ENCODE measurements at places on chromosomes 16 and 17.

DNA sequence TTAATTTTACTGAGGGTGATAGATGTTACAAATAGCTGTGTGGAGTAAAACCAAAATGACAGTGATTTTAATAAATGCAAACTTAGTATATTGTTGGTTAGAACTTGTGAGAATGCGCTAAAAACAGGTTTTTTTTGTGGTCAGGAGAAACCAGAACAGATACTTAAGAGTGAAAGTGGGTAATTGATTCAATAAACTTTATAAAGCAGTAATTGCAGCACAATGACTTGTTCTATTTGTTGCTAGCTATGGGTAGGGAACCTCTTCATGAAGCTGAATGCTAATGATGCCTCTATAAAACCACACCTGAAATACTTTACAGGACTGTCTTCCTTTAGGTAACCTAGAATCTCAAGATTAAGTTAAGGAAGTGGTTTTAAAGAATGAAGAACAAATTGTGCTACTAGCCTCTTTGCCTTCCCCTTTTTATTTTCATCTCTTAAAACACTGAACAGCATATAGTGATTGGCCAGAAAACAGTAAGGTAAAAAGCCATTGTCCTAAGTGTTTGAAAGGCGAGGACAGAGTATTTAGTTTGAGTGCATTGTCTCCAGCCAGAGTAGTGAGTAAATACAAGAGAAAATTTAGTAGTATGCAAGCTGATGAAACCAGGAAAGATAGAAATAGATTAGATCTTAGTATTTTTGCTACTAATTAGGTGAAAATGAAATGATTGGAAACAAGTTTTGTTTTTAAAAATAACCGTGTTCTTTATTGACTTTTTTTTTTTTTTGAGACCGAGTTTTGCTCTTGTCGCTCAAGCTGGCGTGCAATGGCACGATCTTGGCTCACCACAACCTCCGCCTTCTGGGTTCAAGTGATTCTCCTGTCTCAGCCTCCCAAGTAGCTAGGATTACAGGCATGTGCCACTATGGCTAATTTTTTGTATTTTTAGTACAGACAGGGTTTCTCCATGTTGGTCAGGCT, 6.0 kb downstream of the GGNBP2 start:
- no peak for DNase-seq

- DNase-seq = no peak
Measured at GRCh38 chr16:85650844-85651628, 37.7 kb downstream of the GINS2 start.

GRCh38 chr17:73642659-73643000, 1.6 kb downstream of the SDK2 start:
- no peak for DNase-seq

DNA sequence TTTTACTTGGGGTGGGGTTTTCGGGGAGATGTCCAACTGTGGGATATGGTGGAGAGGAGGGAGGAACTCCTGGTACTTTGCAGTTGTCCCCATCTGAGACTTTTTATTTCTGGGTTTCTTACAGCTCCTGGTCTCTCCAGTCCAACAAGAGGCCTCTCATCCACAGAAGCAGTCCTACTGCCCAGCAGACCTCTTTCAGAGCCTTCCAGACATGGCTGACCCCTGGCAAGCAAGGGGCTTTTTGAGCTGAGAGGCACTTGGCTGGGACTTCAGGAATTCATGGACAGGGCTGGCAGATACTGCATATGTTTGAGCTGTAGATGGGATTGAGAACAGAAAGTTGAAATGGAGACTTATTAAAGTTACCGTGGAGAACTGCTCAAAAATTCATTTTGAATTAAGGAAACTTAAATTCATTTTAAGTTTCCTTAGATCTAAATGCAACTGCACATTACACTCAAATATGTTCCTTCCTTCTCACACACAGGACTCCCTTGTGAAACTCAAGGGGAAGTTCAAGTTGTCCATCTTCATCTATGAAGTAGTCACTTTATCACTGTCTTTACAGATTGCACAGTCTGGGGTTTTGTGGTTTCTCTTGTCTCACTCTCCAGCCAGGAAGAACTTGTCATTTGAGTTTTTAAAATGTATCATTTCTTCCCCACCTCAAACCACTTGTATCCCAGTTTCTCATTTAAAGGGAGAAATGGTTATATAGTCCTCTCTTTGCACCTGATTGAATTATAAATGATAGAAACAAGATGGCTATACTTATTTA, 1.1 kb downstream of the LASP1NB start:
- no peak for DNase-seq

- no peak for DNase-seq
Measured at GRCh38 chr16:72216767-72217166, 44.8 kb upstream of the PMFBP1 start.

GRCh38 chr17:15348021-15348420, 6.6 kb upstream of the TEKT3 start:
- DNase-seq = no peak

- no peak for DNase-seq
Measured at GRCh38 chr17:44170499-44171201, at the start of gene ASB16. TSS of gene ASB16 (plus strand) at chr17:44170704. CDS start at chr17:44170790, 86 bp downstream.

- no peak for DNase-seq
Measured at GRCh38 chr17:77892031-77892430, 66.5 kb upstream of the TNRC6C start.
